Uterus (tissue), 4 donors: ENCODE measurements at places on chromosomes 4 and X. TPM values are rescaled to one million over a fixed set of nuclear protein-coding genes. Genes with fewer than 3 reads are reported as not detected.

The NCAPG gene
- total RNA-seq: not detected

The CXCL11 gene
- not detected for total RNA-seq

GRCh38 chr4:3205995-3206394 is 43.0 kb upstream of the MSANTD1 start:
- DNase-seq: no peak
- H3K27ac ChIP-seq: no peak overlapping the region
- H3K36me3 ChIP-seq: no peaks in the 10 kb centered on the region
- no peaks in the 10 kb centered on the region for H3K27me3 ChIP-seq

DNA sequence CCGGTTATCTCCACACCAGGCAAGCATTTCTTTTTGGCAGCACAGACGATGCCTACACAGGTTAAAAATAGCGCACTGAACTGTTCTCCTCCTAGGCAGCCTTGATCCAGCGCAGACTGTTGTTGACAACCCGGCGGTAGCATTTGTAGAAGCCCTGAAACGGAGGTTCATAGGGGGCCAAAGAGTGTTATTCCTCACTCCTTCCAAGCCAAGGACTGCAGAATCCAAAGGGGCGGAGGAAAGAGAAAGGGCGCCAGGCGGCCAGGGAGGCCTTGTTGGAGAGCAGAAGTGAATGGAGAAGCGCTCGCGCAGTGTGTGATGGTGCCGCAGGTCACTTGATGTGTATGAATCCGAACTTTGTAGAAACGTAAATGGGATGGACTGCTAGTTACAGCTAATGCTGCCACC is 82.7 kb downstream of the TENM3 start:
- no peaks in the 10 kb centered on the region for H3K27me3 ChIP-seq
- H3K27ac ChIP-seq: no peak overlapping the region
- no peaks in the 10 kb centered on the region for H3K4me1 ChIP-seq
- H3K36me3 ChIP-seq: no peaks in the 10 kb centered on the region

GRCh38 chr4:90990284-90990683 is 863.1 kb downstream of the CCSER1 start:
- H3K27me3 ChIP-seq: no peaks in the 10 kb centered on the region
- no peaks in the 10 kb centered on the region for H3K36me3 ChIP-seq

DNA sequence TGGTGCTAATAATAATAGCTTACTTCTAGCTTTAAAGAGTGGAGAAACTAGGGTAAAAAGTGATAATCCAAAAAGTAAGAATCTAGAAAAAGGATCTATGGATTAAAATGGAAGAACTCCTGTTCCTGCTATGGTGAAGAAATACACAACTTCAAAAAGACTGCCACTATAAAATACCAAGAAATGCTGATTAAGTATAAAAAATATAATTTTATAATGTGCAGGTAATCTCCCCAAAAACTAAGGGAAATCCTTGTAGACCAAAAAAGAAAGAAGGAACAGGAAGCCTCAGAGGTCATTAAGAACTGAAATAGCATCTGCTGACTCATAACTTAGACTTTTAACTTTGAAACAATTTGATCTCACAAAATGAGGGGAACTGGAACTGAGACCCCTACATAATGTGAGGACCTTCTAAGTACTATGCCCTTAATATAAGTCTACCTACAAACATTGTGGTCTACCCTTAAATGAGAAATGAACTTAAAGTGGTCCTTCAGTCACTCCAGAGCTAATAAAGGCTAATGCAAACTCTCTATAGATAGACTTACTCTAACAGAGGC is 50.6 kb upstream of the SRPX start:
- no peak overlapping the region for H3K4me3 ChIP-seq
- H3K27ac ChIP-seq: no peak overlapping the region
- DNase-seq: no peak
- no peaks in the 10 kb centered on the region for H3K27me3 ChIP-seq

DNA sequence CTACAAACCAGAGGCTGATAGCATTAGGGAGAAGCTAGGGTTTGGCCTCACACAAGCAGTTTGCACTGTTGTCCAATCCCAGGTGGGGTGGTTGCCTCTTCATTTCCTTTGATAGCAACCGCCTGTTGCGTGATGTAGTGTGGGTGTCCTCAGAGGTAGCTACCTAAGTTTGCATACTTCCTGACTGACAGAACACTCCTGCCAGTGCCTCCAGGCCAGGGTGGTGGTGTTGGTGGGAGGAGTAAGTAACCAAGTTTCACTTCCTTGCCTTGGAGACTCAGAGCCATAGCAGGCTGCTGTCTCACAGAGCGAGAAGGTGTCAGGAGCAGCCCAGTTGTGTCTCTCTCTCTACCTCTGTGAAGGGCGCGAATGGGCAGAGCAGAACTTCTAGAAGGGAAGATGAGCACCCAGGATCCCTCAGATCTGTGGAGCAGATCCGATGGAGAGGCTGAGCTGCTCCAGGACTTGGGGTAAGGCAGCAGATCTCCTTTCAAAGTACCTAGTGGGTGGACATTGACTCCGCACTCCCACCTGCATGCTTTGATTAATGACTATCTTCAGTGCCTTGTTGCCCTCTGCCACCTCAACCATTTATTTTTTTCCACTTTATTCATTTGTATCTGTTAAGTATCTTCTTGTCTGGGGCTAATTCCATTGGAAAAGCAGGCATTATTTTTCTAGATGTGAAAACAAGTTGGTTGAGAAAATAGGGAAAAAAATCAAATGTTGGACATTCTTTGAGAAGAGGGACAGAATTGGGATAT is at the start of gene DAPP1:
Gene DAPP1 (plus strand): TSS at position 283 of the 764 bp plus-strand sequence. CDS start 87 bp downstream, at position 370.
- peak; percentile 23 for DNase-seq
- no peaks in the 10 kb centered on the region for H3K4me1 ChIP-seq
- no peak within 1 kb of the TSS for H3K4me3 ChIP-seq
- no peaks in the 10 kb centered on the region for H3K36me3 ChIP-seq

- H3K4me3 ChIP-seq: no peak overlapping the region
- no peak overlapping the region for H3K27ac ChIP-seq
- H3K4me1 ChIP-seq: no peaks in the 10 kb centered on the region
- no peaks in the 10 kb centered on the region for H3K36me3 ChIP-seq
- no peak for DNase-seq
Measured at GRCh38 chrX:49106930-49107329, 16.6 kb downstream of the GPKOW start.

The NDNF gene
- 9.7 TPM for total RNA-seq

The HERC5 gene
- total RNA-seq: 23.7 TPM

The SPARCL1 gene
- total RNA-seq: 1,777 TPM

GRCh38 chr4:48340276-48340964 is 909 bp upstream of the SLAIN2 start:
- H3K36me3 ChIP-seq: no peaks in the 10 kb centered on the region
- H3K27ac ChIP-seq: peak overlapping the region; percentile 97
- no peaks in the 10 kb centered on the region for H3K27me3 ChIP-seq

The VCX2 gene
- total RNA-seq: not detected

DNA sequence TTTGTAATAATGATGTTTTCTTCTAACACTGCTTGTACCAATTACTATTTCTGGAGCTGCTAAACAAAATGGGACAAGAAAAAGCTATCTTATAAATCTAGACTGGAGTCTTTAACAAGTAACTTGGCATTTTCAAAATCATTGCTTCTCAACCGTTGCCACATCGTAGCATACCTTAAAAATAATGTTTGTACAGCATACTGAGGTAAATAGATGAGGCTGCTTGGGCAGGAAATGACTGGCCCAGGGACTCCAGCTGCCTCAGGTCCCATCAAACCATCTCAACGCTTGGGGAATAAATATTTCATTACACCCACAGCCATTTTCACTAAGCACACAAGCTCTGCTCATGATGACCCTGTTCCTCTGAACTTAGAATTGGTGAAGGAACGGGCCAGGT is 115.1 kb downstream of the SPANXA1 start:
- no peak overlapping the region for H3K27ac ChIP-seq
- H3K4me3 ChIP-seq: no peak overlapping the region
- H3K36me3 ChIP-seq: no peaks in the 10 kb centered on the region

- H3K27me3 ChIP-seq: no peaks in the 10 kb centered on the region
- H3K27ac ChIP-seq: no peak overlapping the region
- H3K4me3 ChIP-seq: no peak overlapping the region
Measured at GRCh38 chr4:125650557-125650956, 335.8 kb downstream of the FAT4 start.

DNA sequence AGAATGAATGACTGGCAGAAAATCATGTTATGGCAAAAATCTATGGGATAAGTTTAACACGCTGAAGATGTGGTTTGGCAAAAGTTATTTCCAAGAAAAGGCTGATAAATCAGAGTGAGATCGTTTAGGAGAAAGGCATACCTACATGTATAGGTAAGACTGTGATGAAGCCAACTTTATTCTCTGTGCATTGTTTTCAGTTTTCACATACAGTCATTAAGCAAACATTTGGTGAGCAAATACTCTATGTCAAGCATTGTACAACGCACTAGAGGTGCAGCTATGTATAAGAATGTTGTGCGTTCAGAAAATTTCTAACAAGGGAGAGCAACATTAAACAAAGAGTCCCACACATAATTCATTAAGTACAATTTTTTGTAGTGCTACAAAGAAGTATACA is 121.7 kb downstream of the TEX13A start:
- H3K27me3 ChIP-seq: no peaks in the 10 kb centered on the region
- H3K36me3 ChIP-seq: no peaks in the 10 kb centered on the region
- no peak overlapping the region for H3K27ac ChIP-seq
- H3K4me3 ChIP-seq: no peak overlapping the region
- no peaks in the 10 kb centered on the region for H3K4me1 ChIP-seq
- DNase-seq: no peak

- H3K27me3 ChIP-seq: no peaks in the 10 kb centered on the region
- no peaks in the 10 kb centered on the region for H3K4me1 ChIP-seq
- DNase-seq: no peak
- H3K36me3 ChIP-seq: no peaks in the 10 kb centered on the region
- no peak overlapping the region for H3K27ac ChIP-seq
- H3K4me3 ChIP-seq: no peak overlapping the region
Measured at GRCh38 chr4:111388561-111388960, 756.7 kb upstream of the FAM241A start.

- H3K27ac ChIP-seq: no peak overlapping the region
- no peaks in the 10 kb centered on the region for H3K4me1 ChIP-seq
- H3K36me3 ChIP-seq: no peaks in the 10 kb centered on the region
- no peaks in the 10 kb centered on the region for H3K27me3 ChIP-seq
- no peak overlapping the region for H3K4me3 ChIP-seq
Measured at GRCh38 chrX:150324919-150325318, 38.2 kb upstream of the MAMLD1 start.
